ENCODE measurements at places on chromosomes 5 and 9.

GRCh38 chr9:133583586-133583985, 25.6 kb downstream of the FAM163B start:
- DNase-seq: no peak

- DNase-seq: no peak
Observed at GRCh38 chr9:34373749-34374148, 2.9 kb downstream of the MYORG start.

- DNase-seq: no peak
Observed at GRCh38 chr5:137195483-137195882, 303.6 kb downstream of the SPOCK1 start.

DNA sequence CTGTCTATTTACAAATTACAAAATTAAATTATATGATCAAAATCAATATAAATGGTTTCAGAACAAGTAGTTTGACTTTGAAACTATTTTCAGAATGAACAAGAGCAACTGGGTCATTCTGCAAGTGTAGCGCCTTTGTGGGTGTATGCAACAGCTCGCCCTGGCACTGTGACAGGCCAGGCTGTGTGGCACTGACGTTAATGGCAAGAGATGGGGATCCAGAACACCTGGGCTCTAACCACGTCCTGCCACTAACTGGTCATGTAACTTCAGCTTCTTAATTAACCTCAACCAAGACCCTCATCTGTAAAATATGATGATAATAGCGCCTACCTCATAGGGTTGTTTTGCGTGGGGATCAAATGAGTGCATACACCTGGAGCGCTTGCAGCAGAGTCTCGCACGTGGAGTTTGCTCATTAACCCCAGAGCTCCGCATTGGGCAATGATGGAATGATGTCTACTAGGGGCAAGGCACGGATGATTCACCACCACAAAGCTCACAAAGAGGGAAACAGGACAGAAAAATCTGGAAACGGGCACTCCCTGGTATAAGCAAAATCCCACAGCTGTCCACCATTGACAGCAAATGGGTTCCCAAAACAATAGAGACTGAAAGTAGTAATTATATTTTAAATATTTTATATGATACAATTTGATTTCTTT, 639.4 kb downstream of the SEMA5A start:
- DNase-seq: no peak

DNA sequence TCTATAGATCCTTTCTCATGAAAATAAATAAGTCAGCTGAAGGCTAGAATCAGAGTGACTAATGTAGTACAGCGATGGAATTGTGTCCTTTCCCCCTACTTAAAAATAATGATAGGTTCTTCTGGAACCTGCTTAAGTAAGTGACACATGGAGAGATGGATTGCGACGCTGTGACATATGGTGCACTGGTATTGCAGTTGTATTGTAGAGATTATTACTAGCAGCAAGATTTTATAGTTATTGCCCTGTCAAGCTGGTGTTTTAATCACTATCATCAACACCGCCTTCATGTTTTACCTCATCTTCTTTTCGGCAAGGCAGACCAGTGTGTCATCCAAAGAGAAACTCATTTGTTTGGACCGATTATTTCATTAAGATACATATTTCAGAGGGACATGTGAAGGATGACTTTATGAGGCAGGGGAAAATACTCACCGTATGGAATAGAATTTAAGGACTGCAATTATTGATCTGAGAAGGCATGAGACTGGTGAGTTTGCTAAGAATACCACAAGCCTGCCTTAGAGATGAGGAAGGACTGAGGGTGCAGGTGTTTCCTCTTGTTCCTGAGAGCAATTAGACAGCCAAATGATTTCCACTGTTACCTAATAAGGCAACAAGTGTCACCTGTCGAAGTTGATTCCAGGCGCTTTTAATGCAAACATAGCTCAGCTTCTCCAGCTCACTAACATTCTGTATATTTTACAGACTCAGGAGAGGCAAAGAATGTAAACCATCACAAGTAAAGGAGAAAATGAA, 1855.5 kb downstream of the MAT2B start:
- no peak for DNase-seq

GRCh38 chr5:176810687-176811501, 535 bp downstream of the UNC5A start:
- DNase-seq: no peak

GRCh38 chr5:172820046-172820767, 13.8 kb upstream of the ERGIC1 start:
- DNase-seq: peak; percentile 43

DNA sequence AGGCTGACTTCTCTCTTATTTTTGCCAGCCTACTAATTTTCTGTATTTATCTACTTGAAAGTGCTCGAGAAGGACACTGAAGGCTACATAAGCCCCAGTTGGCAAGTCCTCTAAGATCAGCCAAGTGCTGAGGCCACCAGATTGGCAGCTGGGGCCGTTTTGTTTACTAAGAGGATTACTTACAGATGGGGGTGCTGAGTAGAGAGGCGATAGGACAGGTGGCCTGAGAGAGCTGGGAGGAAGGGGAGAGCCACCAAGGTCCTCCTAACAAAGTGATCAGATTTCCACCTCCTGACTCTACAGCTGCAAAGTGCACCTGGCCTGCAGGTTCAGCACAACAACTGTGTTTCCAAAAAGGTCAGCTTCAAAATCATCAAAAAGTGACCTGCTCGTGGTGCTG, 32.9 kb downstream of the FRMD3 start:
- DNase-seq: no peak

GRCh38 chr5:15338546-15338945, 161.4 kb upstream of the FBXL7 start:
- no peak for DNase-seq

- no peak for DNase-seq
Observed at GRCh38 chr9:136026266-136026942, 65.2 kb upstream of the UBAC1 start.

- no peak for DNase-seq
Observed at GRCh38 chr9:94852373-94852772, 125.9 kb downstream of the AOPEP start.

DNA sequence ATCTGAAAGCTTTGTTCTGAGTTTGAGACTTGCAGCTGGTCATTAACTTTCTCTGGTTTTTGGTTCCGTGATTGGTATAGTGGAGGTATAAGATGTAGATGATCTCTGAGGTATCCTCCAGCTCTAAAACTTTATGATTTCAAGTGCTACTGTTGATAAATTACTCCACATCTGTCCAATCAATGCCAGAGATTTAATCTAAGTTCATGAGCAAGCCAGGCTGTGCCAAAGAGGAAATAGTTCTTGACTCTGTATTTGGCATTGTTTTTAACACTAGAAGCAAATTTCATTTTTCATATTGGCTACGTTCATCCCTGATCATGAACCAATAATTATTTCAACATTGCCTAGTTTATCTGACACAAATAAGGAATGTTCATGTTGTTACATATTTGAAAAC, 28.5 kb upstream of the CHD1 start:
- no peak for DNase-seq

DNA sequence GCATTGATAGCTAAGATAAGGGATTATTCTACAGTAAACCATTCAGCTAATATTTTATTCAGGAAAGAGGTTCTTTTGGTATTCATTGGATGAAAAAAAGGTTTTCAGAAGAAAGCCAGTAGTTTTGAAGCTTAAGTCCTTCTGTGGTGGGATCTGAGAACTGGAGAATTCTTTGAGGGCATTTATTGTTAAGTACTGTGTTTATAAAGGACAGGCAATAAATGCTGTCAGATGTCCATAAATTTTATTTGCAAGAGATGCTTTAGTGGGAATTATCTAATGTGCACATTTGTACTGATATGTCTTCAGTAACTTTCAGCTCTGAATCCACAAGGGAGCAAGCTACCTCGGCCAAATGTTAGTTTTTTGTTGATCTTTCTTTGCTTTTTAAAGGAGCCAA, 321.3 kb downstream of the MARCHF11 start:
- no peak for DNase-seq

GRCh38 chr9:93198117-93198837, 14.3 kb downstream of the WNK2 start:
- no peak for DNase-seq

GRCh38 chr9:131620764-131621520, 75.6 kb downstream of the PRRT1B start:
- DNase-seq: no peak

DNA sequence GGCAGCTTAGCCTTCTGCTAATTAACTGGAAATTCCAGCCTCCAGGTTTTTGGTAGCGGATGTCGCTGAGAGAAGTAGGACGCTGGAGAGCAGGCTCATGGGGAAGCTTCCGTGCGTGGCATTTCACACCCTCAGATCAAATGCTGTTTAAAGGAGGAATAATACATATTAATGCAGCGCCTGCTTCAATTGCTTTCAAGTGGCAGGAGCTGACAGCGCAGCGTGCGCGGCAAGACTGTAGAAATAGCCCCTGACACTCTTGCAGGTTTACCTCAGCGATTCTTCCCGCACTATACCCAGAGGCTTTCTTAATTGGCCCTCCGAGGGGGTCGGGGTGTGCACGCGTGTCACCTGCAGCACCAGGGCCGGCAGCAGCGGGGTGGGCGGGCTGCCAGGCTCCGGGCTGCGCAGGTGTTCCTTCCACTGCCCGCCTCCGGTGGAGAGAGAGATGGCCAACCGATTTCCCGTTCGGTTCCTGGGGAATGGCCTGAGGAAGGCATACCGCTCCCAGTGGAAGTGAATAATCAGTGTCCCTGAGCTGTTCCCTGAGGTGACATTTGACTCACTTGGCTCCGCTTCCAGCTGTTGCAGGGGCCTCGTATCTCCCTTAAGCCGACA, 427.9 kb downstream of the KCTD16 start:
- DNase-seq: no peak

DNA sequence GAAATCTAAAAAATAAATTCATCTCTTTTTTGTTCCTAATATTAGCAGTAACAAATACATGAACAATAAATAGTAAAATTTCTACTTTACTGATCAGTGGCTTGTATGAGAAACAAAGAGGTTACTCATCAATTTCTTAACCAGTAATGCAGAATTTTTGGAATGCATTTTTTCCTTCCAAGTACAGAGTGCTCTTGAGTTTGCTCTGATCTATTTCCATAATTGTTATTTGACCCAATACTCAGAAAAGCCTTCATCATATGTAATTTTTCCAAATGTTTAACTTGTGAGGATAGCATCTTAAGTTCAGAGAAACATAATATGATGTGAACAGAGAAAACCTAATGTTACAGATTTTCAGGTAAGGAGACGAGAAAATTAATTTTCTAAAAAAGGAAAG, 47.3 kb downstream of the FBN2 start:
- no peak for DNase-seq

DNA sequence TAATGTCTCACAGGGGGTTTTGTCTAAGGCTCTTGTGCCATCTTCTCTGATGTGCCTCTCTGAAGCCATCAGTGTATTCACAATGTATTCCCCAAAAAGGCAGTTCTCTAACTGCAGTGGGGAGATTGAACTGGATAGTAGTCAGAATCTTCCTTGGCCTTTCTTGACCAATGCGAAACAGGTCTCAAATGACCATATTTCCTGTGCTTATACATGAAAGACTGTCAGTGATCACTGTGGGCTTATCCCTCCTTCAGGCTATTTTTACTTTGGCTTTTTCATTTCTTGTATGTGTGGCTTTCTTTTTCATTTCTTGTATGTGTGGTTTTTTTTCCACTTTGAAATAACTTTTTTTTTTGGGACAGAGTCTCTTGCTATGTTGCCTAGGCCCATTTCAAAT, 19.7 kb downstream of the HMGXB3 start:
- no peak for DNase-seq

DNA sequence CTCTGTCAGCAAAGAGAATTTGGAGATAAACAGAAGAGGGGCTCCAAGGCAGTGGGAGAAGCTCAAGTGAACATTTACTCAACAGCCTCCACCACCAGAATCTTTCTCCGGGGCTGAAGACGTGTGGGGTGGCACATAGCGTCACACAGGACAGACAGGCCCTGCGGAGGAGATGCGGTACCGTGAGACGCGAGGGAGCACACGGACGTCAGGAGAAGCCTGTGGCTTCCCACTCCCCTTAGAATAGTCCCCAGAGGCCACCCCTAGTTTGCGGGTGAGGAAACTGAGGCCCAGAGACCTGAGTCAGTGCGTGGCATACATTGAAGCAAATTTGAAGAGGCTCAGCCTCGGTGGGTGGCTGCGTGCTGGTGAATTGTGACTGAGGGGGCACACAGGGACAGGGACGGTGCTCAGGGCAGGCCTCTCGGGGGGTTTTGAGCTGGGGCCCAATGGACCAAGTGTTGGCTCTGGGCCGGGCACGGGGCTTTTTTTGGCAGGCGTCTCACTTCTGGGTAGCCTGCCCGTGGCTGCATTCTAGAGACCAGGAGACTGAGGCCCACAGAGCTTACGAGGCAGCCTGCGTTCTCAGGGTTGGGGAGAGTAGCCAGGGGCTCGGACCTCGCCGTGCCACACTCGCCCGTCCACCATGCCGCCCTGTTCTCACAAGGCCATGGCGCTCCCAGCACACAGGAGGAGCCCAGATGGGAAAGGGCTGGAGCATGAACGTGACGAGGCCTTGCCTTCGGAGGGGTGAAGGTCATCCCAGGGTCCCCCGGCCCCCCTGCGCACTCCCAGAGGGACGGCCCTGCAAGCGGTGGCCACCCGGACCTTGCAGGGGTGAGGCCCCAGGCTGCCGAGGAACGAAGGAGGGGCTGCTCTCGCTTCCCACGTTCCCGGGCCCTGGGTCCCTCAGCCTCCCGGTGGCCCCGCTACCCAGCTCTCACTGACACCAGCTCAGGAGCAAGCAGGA, 220.6 kb downstream of the C9orf50 start:
- DNase-seq: no peak
